ENCODE measurements at places on chromosomes 5 and 9.

GRCh38 chr5:171483551-171484135, 64.2 kb downstream of the FGF18 start:
- DNase-seq = no peak

DNA sequence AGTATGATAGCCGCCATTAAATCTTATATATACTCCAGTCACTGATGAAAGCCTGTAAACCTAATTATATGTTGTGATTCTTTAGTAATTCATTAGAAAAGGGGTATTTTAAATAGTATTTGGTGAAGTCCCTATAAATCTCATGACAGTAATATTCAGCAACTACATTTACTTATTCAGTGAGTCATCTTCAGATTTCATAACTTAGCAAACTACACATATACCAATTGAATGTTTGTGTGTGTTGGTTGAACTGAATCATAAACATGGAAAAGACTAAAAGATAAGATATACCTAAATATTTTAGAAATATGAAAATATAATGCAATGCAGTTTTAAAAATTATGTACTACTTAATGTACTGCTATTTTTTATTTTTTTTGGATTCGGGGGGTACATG, 1050.4 kb downstream of the MAT2B start:
- DNase-seq = no peak

DNA sequence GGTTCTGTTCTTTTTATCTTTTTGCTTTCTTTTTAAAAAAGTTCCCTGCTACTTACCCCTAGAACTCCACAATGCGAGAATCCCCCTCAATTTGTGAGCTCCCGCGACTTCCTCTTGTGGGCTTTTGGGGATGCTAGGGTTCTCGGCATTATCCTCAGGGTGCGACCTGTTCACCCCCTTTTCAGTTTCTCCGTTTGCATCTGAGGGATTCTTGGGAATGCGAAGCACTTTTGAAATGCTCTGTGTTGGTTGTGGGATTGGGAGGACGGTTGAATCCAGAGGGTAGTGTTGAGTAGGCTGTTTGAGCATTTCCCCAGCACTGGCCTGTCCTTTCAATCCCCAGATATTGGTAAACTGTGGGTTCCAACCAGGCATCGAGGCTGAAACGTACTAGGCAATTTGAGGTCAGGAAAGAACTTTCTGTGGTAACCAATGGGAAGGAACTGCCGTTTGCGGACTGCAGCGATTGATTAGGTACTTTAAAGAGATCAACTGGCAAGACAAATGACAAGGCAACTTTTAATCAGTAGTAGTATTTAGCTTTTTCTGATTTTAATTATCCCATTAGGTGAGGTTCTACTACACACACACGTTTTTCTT, 415 bp downstream of the XRCC4 start:
- no peak for DNase-seq

DNA sequence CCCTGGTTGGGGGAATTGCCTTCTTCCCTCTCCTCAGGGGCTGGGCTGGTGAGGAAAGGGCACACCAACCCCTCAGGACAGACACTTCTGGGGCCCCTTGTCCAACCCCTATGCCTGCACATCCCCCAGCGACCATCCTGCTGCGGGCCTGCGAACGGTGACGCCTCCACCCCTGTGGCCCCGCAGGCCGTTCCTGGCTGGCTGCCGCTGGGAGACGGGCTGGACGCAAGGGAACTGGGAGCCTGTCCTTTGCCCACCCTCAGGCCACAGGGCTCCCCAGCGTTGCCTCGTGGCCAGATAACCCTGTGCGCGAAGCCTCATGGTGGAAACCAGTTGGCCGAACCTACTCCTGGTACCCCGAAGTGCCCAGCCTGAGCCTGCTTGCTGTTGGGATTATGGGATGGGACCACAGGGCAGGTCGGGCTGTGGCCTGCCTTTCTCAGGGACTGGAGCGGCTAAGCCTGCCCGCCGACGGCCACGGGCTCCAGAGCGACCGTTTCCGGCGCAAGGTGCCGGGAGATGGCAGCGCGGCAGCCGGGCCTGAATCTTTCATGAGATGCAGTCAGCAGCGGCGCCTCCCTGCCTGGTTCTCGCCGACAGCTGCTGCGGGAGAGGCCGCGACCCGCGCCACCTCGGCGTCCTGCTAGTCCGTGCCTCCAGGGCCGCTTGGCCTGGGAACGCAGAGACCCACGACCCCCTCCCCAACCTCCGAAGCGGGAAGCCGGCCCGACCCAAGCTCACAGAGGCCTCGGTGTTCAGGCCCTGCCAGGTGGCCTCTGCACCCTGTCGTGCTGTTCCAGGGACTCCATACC, 6.5 kb upstream of the PITX1 start:
- DNase-seq = no peak

- no peak for DNase-seq
Observed at GRCh38 chr5:118620233-118620632, 368.1 kb downstream of the DTWD2 start.

- no peak for DNase-seq
Observed at GRCh38 chr5:22662391-22662790, 190.8 kb downstream of the CDH12 start.

- peak; percentile 7 for DNase-seq
Observed at GRCh38 chr5:154972476-154973080, 31.7 kb downstream of the MRPL22 start.

- DNase-seq = peak; percentile 15
Observed at GRCh38 chr9:108727580-108728111, 128.1 kb downstream of the ACTL7B start.

GRCh38 chr9:14136646-14137370, 177.1 kb downstream of the NFIB start:
- no peak for DNase-seq

GRCh38 chr5:143696921-143697320, 115.0 kb upstream of the HMHB1 start:
- DNase-seq = no peak

DNA sequence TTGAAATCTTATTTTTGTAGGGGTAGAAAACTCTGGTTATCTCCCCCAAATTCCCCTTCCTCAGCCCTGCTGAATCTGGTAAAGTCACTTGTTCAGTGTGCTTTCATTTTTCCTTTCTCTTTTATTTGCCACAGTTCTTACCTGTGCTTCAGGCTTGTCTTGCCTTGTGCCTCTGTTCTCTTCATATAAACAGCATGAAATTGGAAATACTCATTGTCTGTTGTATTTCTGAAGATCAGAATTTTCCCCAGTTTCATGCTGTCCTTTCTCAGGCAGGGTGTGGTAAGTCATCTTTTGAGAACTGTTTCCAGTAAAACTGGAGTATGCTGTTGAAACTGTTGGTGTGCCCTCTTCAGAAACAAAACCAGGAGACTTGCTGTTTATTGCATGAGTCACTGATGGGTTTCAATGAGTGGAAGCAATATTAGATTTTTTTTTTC, 7.0 kb downstream of the PAM start:
- no peak for DNase-seq

GRCh38 chr5:54616031-54616430, 98.5 kb downstream of the SNX18 start:
- DNase-seq = no peak

GRCh38 chr9:34558919-34559623, 30.5 kb downstream of the CNTFR start:
- DNase-seq = no peak

DNA sequence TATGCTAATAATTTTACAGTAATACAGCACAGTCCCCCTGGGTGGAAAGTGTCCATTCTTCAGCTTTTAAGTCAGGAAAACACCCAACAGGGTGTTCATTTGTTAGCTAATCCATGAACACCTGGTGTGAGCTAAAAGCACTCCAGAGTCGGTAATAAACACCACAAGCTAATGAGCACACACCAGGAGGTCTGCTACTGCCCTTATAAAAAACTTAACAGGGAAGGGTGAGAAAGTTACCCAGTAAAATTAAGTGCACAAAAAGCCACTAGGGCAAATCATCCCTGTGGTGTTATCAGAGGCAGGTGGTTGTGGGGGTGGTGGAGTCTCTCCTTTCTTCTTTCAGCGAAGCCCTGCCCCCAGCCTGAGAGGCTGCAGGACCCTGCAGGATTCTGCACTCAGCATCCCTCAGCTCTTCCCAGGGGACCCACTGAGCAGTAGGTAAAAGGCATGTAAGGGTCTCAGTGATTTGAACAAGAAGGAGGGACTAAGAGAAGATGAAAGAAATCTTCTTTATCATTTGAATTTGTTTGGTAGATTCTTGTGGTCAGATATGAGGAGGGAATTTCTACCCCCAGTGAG, 14.4 kb downstream of the GDNF start:
- peak; percentile 98 for DNase-seq

GRCh38 chr5:67209141-67209771, 12.7 kb upstream of the CD180 start:
- peak; percentile 30 for DNase-seq

GRCh38 chr9:91415290-91415689, 8.3 kb downstream of the NFIL3 start:
- no peak for DNase-seq

DNA sequence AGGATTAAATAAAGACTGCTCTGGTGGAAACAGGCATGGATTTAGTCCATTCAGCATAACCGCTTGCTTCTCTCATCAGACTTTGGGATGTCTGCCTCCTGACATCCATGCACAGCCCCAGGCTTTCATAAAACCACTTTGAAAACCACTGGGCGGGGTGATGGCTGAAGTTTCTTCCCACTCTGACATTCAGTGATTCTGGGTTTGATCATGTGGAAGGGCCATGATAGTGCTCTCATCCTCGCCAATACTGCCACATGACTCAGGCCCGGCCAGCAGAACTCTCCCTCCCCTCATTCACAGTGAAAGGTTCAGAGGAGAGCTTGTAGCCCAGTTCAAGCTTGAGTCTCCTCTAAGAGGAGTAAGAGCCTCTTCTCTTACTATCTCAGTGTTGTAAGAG, 29.6 kb upstream of the GLRA1 start:
- DNase-seq = no peak

DNA sequence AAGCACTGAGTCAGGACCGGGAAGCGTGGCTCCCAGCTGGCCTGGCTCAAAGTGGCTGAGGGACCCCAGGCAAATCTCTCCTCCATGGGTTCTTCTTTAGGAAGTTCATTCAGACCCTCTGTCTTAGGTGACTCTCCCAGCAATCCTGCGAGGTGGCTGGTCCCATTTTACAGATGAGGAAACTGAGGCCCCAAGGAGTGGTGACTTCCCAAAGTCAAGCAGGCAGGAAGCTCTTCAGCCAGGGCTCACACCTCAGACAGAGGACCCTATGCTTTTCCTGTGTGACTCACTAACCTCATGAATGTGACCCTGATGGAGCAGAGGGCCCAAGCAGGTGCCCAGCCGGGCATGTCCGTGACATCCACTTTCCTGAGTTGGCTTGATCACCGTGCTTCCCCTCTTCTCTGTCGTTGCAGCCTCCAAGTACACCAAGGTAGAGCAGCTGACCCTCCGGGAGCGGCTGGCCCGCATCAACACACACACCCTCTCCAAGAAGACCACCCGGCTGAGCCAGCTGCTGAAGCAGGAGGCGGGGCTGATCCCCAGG, 36.5 kb downstream of the ARHGEF37 start:
- no peak for DNase-seq

DNA sequence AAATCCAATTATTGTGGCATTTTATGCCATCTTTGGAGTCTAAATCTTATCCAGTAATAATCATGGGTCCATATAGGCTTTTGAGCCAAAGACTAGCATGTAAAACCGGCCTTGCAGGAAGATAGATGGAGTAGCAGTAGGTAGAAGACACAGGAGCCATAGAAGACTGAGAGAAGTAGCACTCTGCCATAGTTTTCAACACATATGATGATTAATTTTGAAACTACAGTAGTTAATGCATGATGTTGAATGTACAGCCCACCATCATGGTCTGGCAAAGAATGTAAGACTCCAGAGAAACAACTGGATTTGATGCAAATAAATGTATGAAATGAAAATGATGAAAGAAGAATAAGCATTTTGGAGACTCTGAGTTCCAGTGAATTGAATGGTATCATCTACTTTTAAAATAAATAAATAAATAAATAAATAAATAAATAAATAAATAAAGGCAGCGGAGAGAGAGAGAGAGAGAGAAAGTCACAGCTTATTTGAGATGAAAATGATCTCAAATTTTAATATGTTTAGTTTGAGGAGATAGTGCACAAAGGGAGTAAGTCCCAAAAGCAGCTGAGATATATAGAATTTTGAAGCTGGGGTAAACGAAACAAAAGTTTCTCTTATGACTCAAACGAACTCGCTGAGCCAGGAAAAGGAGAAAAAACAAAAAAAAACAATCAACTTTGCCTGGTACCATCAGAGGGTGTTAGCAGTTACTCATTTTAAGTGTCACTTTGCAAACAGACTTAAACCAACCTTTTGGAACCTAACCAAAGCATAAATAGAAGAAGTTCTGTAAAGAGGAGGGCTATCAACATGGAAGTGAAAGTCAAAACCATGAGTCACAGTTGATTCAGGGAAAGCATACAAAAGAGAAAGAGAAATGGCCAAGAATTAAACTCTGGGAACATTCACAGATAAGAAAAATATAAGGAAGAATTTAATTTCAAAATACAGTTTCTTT, 388.7 kb downstream of the CETN3 start:
- DNase-seq = no peak

GRCh38 chr5:94362857-94363256, 255.5 kb downstream of the KIAA0825 start:
- DNase-seq = no peak

DNA sequence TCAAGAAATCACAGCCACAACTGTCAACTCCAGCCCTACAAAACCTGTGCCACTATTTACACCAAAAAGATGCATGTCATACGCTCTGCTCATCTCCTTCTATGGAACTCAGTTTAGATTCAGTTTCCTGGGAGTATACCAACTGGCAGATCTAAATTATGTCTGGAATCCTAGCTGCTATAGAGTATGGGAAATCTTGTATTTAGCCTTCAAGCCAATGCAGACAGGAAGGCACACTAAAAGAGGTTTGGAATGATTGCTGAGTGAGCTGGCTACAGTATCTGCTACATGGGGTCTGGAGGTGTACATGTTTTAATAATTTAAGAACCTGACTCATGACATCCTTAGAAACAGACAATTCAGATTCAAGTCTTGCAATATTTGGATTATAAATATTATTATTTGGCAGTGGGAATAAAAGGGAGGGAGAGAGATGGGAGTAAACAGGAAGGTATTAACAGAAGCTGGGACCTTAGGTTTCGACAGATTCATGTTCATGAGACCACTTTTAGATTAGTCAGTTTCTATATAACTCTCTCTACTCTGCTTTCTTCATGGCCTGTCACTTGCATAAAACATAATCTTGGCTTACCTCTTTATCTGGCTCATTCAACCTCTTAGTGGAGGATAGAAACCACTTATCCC, 178.8 kb upstream of the HAPLN1 start:
- DNase-seq = no peak

DNA sequence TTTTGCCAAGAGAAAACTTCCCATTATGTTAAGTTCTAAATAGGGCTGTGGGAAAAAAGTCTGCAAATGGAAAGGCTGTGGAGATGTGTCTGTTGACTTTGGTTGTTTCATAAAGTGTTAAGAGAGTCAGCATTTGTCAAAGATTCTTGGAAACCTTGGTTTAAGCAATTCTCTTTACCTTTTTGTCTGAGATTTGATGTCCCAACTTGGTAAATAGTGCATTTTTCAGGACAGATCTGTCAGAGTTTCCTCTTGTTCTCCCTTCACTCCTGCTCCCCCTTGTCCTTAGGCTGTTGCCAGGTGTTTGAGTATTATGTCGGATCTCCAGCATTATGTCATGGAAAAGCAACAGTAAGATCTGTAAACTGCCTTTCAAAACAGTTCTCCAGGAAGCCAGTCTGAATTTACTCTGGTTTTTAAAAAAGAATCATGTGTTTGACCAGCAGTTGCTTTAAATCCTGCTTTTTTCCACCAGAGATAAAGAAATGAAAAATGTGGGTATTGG, 79.1 kb upstream of the ADAMTSL1 start:
- DNase-seq = no peak

- no peak for DNase-seq
Observed at GRCh38 chr5:141787376-141787775, 90.8 kb downstream of the PCDH1 start.

- DNase-seq = no peak
Observed at GRCh38 chr5:177967221-177967887, 28.7 kb downstream of the PROP1 start.
